ENCODE measurements at places on chromosomes 2 and 18. TPM values are rescaled to one million over a fixed set of nuclear protein-coding genes. Genes with fewer than 3 reads are reported as not detected.

- H3K27ac ChIP-seq: no peak overlapping the region
- H3K36me3 ChIP-seq: no peaks in the 10 kb centered on the region
- no peak for DNase-seq
- peaks cover 4% of the 10 kb centered on the region for H3K4me1 ChIP-seq
- H3K4me3 ChIP-seq: no peak overlapping the region
These were observed 64.6 kb downstream of the CD226 start for GRCh38 chr18:69882965-69883668.

DNA sequence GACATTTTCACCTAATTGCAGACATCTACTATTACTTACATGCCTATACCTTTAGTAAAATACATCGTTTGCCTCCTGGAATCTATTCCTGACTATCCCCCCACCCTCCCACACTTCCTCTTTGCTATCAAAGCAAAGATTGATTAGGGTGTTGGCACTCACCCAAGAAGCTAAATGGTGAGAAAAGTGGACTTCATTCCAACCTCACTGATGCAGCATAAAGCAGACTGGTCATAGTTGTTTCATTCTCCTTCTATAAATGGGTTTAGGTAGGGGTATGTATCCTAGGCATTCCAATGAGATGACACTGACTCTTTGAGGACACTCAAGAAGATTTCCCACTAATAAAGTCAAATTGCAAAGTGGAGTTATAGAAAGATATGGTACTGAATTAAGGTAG lies 97.4 kb downstream of the LRP1B start:
- no peak for DNase-seq
- no peaks in the 10 kb centered on the region for H3K4me1 ChIP-seq
- H3K27me3 ChIP-seq: no peaks in the 10 kb centered on the region

DNA sequence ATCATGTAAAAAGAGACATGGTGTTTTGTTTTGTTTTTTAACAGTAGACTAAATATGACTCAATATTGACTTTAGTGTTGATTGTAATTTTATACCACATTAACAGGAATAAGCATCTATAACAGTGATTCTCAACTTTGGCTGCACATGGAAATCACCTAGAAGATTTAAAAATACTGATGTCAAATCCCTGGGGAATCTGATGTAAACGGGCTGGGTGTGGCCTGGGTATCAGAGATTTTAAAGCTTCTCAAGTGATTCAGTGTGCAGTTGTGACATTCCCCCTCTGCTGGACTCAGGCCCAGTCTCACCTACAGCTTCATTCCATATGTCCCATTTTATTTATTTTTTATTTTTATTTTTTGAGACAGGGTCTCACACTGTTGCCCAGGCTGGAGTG lies 82.8 kb upstream of the ATP8B1 start:
- no peaks in the 10 kb centered on the region for H3K4me1 ChIP-seq
- H3K36me3 ChIP-seq: no peaks in the 10 kb centered on the region
- H3K27ac ChIP-seq: no peak overlapping the region
- no peak overlapping the region for H3K4me3 ChIP-seq

DNA sequence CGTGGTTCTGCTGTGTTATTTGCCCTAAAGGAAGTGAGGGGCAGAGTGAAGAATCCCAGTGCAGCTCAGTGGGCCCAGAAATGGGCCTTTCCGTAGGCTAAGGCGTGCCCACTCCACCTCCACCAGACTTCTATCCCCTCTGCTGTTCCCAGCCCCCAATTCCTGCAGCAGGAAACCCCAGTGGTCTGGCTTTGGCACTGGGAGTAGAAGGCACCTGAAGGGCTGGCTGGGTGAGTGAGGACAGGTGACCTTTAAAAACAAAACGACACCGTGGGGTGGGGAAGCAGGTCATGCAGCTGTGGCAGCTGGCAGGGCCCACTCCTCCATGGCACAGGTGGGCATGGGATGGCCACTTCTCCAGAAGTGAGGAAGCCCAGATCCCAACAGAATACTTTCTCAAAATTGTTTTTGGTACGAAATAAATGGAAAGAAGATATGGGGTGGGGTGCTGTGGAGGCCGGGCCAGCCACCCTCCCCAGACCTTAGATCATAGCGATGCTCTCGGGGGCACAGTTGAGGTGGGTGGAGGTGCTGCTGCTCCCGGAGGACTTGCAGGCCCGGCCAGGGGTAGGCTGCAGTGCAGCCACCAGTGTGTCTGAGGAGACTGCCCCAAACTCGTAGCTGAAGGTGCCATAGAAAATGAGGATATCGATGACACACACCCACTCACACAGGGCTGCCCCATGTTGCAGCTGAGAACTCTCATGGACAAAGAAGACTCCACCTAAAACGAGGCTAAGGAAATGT lies 3.2 kb downstream of the RNF181 start:
- H3K27ac ChIP-seq: no peak overlapping the region
- H3K4me3 ChIP-seq: no peak overlapping the region
- peaks cover 24% of the 10 kb centered on the region for H3K36me3 ChIP-seq

CYS1 gene
- 0.36 TPM for total RNA-seq

All from osteoblast (primary cell).